ENCODE measurements at places on chromosomes 16 and 17. TPM values are rescaled to one million over a fixed set of nuclear protein-coding genes. Genes with fewer than 3 reads are reported as not detected.

Gene CLEC3A
- not detected for total RNA-seq

Gene RAC3
- 13.1 TPM for total RNA-seq

Gene XAF1
- 306 TPM for total RNA-seq

Gene CTRB2
- total RNA-seq, result not detected

GRCh38 chr16:48176635-48177408 lies 21.0 kb upstream of the ABCC12 start:
- no peak for DNase-seq
- H3K27me3 ChIP-seq, result no peaks in the 10 kb centered on the region
- H3K4me3 ChIP-seq, result no peak overlapping the region
- no peaks in the 10 kb centered on the region for H3K36me3 ChIP-seq
- no peak overlapping the region for H3K27ac ChIP-seq
- no peaks in the 10 kb centered on the region for H3K4me1 ChIP-seq

- no peak overlapping the region for H3K4me3 ChIP-seq
- no peak overlapping the region for H3K27ac ChIP-seq
- no peaks in the 10 kb centered on the region for H3K36me3 ChIP-seq
- DNase-seq, result no peak
Measured at GRCh38 chr17:13273806-13274205, 256.0 kb upstream of the ELAC2 start.

DNA sequence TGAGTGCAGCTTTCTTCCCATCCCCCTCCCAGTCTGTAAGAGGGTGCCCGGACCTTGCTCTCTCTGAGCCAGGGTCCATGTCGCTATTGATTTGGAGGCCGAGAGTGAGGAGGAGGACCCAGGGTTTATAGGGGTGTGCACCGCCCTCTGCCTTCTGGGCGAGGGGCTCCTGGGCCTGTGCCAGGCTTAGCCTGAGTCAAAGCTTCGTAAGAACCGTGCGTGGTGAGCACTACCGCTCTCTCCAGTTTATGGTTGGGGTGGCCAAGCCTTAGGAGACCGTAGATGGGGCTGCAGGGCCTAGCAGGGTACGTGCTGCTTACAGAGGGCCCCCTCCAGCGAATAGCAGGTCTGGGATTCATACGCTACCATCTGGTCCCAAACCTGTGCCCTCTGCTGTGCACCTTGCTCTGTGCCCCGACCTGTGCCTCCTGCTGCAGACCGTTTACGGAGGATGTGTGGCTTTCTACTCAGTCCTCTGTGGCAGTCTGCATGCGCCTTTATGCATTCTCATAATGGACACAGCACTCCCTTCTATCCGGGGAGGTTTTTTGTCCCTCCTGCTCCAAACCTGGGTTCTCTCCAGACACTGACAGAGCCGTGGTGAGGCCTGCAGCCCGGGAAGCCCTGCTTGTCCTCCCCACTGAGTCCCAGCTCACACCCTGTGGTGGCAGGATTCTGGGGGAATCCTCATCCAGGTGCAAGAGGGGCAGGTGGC lies 54.7 kb downstream of the PGS1 start:
- H3K4me1 ChIP-seq, result no peaks in the 10 kb centered on the region
- H3K36me3 ChIP-seq, result peaks cover 11% of the 10 kb centered on the region
- no peak for DNase-seq

DNA sequence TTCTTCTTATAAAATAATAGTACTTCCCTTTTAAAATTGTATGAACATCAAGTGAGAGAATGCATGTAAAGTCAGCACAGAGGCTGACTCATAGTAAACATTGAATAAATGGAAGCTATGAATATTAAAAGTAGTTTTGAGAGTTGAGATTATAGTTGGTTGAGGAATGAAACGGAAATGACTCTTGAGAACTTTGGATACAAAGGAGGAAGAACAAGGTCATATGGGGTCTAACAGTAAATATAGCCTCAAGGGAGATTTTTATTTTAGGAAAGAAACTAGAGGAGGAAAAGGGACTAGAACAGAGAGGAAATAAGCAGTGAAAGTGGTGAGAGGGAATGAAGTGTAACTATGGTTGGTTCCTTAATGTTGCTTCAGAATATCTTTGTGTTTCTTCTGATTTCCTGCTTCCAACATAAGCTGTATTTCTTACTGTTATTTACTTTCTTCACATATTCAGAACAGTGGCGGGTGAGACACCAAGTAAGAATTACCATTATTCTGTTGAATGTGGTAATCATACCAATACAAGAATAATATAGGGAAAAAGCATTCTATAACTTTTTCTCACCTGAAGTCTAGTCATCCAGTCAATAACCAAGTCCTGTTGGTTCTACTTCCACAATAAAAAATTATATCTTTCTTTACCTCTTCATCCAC lies 165.1 kb downstream of the CHD9 start:
- no peak overlapping the region for H3K27ac ChIP-seq
- no peaks in the 10 kb centered on the region for H3K36me3 ChIP-seq
- H3K4me3 ChIP-seq, result no peak overlapping the region
- H3K4me1 ChIP-seq, result no peaks in the 10 kb centered on the region

- DNase-seq, result no peak
- H3K4me1 ChIP-seq, result no peaks in the 10 kb centered on the region
- H3K36me3 ChIP-seq, result no peaks in the 10 kb centered on the region
- no peak overlapping the region for H3K4me3 ChIP-seq
- no peak overlapping the region for H3K27ac ChIP-seq
- H3K27me3 ChIP-seq, result peaks cover 8% of the 10 kb centered on the region
Measured at GRCh38 chr16:47881574-47881973, 274.2 kb downstream of the ABCC12 start.

DNA sequence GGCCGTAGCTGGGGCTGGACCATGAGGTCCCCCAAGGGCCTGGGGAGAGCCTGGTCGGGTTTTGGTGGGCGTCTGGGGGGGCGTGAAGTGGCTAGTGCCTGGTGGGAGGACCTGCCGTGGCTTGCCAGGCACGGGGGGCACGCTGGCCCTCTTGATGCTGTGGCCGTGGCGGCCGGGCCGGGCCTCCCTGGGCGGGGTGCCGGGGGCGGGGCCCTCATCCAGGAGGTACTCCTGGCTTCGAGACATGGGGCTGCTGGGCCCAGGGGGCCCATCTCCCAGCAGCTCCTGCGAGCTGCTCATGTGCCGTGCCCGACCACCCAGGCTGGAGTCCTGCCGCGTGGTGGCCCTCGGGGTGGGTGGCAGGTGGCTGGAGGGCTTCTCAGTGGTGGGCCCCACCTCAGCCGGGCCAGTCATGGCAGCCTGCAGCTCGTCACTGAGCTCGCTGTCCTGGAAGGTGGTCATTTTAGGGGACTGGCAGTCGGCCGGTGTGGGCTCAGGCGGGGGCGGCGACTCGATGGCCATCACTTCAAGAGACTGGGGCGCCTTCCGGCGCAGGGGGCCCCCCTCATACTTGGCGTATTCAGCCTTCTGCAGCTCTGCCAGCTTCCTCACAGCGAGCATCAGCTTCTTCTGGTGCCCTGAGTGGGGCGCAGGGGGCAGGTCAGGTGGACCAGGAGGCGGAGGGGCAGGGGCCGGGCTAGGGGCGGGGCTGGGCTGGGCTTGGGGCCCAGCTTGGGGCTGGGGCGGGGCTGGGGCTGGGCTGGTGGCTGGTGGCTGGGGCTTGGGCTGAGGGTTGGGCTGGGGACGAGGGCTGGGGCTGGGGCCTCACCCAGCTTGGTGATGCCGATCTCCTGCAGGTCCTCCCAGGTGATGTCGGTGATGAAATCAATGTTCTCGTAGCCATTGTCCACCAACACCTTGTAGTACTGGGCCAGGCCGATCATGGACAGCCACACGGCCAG lies 15.2 kb downstream of the CASKIN1 start:
- H3K4me3 ChIP-seq, result no peak overlapping the region
- no peaks in the 10 kb centered on the region for H3K27me3 ChIP-seq
- no peak for DNase-seq

GRCh38 chr17:32283745-32284201 lies 18.1 kb downstream of the RHBDL3 start:
- peaks cover 3% of the 10 kb centered on the region for H3K4me1 ChIP-seq
- no peak for DNase-seq

GRCh38 chr17:63140255-63140654 lies 174.2 kb downstream of the TANC2 start:
- H3K4me1 ChIP-seq, result no peaks in the 10 kb centered on the region
- H3K27me3 ChIP-seq, result no peaks in the 10 kb centered on the region
- H3K36me3 ChIP-seq, result no peaks in the 10 kb centered on the region

DNA sequence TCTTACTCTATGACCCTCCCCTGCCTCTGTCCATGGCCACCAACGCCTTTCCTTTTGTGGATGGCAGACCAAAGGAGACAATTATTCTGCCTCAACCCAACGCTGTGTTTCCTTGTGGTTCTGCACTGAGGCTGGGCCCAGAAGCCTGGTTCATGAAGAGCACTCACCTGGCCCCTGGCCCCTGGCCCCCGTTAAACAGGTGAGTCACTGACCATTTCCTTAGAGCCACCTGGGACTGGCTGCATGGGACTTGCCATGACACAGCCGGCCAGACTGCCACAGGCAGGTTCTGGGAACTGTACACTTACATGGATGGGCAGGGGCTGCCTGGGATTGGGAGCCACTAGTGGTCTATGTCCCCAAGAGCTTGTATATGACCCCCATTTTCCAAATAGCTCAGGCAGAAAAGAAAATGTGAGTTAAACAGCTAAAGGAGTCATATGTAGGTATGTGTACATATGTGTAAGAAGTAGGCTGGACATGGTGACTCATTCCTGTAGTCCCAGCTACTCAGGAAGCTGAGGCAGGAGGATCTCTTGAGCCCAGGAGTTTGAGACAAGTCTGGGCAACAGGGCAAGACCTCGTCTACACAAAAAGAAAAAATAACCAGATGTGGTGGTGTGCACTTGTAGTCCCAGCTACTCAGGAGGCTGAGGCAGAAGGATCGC lies 181.9 kb upstream of the CACNG5 start:
- H3K27ac ChIP-seq, result no peak overlapping the region
- DNase-seq, result no peak
- H3K27me3 ChIP-seq, result no peaks in the 10 kb centered on the region
- H3K4me3 ChIP-seq, result no peak overlapping the region
- H3K4me1 ChIP-seq, result peaks cover 24% of the 10 kb centered on the region

DNA sequence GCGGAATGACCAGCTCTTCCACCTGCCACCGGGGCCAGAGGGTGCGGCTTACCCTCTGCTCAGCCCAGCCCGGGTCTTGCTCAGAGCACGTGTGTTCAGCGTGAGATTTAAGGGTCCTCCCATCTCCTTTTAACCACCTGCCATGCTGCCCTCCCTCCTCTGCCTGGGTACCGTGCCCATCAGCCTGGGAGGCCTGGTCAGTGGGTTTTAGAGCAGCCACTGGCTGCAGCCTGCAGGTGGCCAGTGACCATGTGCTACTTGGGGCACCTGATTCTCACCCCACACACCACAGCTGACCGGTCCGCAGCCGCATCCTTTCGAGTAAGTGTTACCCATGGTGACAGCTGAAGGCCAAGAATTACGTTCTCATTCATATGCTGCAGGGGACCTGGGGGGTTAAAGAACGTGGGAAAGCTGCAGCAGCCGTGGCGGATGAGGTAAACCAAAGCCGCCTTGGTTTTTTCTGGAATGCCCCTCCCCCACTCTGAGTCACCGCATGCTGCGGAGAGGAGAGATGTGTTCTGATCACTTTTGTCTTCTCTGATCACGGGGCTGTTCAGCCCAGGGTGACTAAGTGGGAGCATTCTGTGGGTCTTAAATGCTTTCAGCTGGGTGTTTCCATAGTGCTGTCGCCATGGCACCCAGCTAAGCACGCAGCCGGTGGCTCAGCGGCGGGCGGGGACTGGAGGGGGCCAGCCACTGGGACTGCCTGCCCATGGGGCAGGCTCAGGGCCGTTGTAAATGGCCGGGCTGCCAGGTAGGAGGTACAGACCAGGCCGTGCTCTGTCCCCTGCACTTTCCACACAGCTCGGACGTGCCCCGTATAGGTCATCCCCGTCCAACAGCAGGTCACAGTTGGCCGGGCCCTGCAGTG lies 59.8 kb downstream of the BAIAP2 start:
- H3K27me3 ChIP-seq, result peaks cover 2% of the 10 kb centered on the region
- peak; percentile 95 for DNase-seq
- peaks cover 43% of the 10 kb centered on the region for H3K4me1 ChIP-seq
- peak overlapping the region; percentile 58 for H3K4me3 ChIP-seq
- peak overlapping the region; percentile 88 for H3K27ac ChIP-seq

DNA sequence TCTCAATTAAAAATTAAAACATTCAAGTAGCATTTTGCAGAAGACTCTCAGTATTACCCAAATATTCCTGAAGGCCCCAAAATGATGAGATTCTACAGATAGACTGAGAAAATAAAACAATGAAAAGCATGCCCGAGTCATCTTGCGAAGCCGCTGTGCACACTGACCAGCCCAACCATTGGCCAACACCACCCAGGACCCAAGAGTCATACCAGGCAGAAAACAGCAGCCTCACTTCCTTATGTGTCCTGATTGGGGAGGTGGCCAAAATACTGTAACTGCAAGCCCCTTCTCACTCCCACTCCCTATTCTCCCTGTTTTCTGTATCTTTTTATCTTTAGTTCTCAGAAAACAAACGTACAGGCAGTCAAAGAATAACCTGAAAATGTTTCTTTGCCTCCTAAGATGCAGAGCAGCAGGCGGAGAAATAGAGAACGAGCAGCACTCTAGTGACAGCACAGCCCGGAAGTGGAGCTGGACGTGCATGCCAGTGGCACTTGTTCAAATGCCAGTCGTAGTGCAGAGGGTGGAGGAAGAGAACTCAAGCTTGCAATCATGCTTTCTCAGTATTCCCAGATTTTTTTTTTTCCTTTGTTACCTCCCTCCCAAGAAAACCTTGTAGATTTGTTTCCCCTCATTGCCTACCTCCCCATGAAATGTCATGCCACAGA lies 182.3 kb upstream of the SOX9 start:
- no peak for DNase-seq
- H3K4me3 ChIP-seq, result no peak overlapping the region
- H3K27ac ChIP-seq, result no peak overlapping the region
- no peaks in the 10 kb centered on the region for H3K36me3 ChIP-seq
- H3K4me1 ChIP-seq, result no peaks in the 10 kb centered on the region

Measured in activated CD8-positive, alpha-beta T cell treated with anti-CD3 and anti-CD28 coated beads, Interleukin-2, amount 10 ng/mL, durations not matched to agents 7 days and 5 days (primary cell).